Activated naive CD4-positive, alpha-beta T cell treated with Interleukin-2 at 50 U/mL for 16 hours (primary cell): ENCODE measurements at places on chromosomes 2 and 18.

DNA sequence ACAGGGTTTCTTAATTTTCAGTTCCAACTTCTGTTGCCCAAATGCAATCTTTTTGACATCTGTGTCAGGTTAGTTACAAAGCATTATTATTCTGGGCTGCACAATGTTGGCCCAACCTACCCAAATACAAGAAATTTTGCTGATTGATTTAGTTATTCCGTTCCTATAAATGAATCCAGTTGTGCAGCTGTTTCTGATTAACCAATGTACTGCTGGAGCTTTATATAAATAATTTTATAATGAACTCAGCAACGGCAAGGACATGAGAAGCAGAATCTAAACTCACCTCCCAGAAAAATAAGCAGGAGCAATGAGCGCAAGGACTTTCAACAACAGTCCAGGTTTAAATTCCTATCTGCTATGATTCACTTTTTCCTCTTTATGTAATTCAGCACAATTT lies 76.3 kb upstream of the WIPF1 start:
- DNase-seq: no peak

GRCh38 chr18:13389491-13390131 lies 171.1 kb downstream of the LDLRAD4 start:
- DNase-seq: peak; percentile 1

DNA sequence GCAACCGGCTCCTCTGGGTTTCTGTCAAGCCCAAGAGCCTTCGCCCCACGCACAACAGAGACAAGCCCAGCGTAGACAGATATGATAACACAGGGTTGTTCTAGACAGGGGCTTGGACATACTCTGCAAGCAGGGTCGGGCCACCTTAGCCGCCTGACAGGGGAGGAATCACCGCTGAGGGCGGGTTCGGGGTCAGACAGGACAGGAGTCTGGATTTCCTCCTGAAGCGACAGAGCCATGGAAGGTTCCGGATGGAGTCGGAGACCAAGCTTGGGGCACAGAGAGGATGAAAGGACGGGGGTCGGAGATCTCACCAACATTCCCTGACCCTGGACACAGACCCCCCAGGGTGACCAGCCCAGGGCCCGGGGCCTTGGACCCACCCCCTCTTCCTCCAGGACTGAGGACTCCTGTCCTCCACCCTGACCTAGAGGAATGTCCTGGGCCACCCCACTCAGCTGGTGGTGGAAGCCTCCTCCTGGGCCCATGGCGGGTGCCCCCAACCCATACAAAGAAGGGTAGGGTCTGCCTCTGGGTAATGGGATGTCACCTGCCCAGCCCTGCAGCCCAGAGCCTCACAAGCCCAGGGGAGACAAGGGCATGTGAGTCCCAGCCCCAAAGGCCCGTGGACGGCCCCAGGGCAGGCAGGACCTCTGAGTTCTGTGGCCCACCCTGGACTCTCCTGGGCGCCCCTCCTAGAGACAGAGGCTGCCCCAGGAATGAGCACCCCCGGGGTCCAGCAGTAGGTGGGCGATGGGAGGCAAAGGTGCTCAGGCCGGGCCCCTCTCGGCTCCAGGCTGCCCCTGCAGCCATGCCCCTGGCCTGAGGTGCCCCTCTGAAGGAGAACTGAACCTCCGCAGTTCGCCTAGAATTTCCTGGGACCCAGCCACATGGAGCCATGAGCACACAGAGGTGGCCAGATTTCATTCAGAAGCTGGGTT lies 44.1 kb upstream of the GPC1 start:
- no peak for DNase-seq

DNA sequence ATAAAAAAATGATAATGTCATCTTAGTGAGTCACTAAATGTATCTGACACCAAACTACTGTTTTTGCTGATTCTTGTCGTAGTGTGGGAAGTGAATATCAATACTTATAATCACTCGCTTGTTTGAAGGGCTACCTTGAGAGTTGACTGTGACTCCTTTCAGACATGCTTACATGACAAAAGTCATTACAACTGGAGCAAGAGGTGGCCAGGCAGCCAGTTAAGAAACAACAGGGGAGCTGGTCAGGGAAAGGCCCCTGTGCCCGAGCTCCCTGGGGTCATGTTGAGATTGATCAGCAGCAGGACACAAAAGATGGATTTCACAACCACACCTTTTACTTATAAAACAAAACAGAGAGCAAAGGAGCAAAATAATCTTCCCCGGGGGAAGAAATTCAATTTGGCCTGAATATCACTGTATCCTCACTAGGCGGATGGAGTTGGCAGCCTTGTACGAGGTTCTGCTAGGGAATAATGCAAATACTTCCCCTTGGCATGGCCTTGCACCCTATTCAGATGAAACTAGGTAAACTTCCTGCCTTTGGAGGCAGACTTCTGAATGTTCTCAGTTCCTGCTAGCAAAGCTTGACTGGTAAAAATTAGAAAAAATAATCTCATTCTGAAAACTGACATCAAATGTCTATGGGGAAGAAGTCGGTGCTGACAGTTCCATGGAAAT lies 101.2 kb downstream of the DYNC1I2 start:
- DNase-seq: no peak

GRCh38 chr2:38619458-38620164 lies 16.9 kb upstream of the HNRNPLL start:
- no peak for DNase-seq

DNA sequence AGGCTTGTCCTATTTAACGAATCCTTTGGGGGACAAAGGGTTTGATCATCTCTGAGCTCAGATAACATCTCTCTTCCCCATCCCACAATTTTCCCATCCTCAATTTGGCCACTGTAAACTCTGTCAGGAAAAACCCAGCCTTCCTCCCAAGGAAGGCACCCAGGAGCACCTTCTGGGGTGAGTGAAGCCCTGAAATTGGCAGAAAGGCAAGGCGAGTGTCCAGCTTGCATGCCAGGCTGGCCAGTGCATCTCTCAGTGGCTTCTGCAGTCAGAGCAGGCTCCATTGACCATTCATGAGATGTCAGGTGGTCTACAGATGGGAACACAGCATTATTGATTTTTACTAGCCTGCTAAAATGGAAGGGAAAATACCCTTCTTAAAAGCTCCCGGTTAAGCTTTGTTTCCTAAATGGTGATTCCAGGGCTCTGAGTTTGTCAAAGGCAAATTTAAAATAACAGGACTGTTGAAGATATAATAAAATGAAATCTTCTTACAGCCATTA lies 83.2 kb upstream of the BOD1L2 start:
- no peak for DNase-seq
